ENCODE measurements at places on chromosomes 6 and 20. TPM values are rescaled to one million over a fixed set of nuclear protein-coding genes. Genes with fewer than 3 reads are reported as not detected.
A peak's percentile ranks its signal among the peaks of the same experiment; 100 is the strongest.

- DNase-seq = no peak
Measured at GRCh38 chr20:15700147-15700765, 873.0 kb downstream of the KIF16B start.

DNA sequence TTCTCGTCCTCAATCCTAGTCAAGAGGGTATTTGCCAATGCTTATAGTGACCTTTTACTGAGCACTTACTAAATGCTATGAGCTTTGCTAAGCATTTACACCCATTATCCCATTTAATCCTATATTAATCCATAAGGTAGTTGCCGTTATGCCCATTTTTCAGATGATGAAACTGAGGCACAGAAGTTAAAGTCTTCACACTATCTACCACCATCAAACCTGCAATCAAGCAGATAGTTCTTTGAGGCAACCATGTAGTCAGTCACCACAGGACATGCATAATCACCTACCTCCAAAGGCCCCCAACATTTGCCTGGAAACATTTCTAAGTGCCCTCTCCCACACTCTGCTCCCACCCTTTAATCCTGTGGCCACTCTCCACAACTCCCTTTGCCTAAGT is 149.6 kb downstream of the LY86 start:
- no peak for DNase-seq

GRCh38 chr6:166476061-166476591 is 93.4 kb upstream of the MPC1 start:
- no peak for DNase-seq

DNA sequence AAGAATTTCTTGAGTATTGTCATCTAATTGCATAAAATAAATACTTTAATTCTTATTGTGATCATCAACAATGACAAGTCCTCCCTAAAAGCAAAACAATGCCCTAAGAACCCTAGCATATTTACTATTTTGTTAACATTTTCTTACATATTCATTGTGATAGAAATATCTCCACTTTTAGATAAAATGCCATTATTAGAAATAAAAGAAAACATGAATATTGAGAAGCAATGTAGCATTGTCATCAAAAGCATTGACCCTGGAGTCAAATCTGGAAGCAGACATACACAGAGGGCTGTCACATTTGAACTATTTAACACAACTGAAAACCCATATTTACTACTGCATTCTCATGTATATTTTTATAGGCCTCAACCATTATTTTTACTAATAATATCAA is 257.7 kb downstream of the SYNE1 start:
- no peak for DNase-seq

DNA sequence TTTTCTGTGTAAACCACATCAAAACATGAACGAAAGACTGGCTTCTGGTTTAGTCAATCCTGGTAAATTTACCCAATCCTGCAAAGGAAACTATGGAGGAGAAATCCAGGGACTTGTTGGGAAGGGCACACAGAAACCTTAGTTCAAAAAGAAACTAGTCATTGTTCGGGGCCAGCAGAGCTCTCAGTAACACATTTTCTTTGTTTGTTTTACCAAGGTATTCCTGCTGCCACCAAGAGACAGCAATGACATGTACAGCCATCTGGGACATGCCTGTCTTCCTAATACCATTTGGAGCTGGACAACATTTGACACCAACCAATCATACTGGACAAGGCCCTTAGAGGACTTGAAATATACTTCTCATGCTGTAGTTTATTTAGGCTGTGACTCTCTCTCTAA is 8.3 kb downstream of the OARD1 start:
- no peak for DNase-seq

- DNase-seq = no peak
Measured at GRCh38 chr20:6838181-6838826, 70.8 kb downstream of the BMP2 start.

DNA sequence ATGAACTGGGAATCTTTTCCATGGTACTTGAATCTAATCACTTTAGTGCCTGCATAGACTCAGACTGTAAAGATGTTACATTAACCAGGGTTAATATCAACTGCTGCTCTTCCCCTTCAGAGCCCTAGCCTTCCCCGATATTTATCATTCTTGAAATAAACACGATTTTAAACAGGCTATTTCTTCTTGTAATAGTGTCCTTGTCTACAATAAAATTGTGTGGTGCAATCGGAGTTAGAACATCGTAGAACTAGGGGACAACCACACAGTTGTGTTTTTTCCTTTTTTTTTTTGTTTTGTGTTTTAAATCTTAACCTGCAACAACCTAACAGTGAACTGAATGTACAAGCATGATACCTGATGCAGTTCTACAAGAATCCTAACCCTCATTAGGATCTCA is 4.5 kb downstream of the GJA1 start:
- no peak for DNase-seq

- no peak for DNase-seq
Measured at GRCh38 chr6:119283979-119284545, 65.5 kb downstream of the MAN1A1 start.

- no peak for DNase-seq
Measured at GRCh38 chr20:19765913-19766312, 7.9 kb downstream of the RIN2 start.

DNA sequence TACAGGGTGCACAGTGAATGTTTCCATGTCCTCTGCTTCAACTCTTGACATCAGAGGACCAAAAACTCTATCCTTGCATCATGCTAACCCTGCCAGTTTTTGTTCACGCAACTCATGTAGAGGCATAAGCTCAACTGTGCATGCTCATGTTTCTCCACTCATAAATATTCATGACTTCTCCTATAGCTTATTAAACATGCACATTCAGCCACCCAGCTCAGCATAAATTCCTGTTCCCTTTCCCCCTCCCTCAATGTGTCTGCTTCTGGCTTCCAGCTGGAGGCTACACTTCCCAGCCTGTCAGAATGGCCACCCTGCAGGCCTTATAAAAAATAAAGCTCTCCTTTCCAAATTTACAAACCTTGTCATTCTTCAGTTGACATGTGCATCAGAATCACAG is 154.6 kb downstream of the KIF16B start:
- no peak for DNase-seq

GRCh38 chr6:12010635-12011275 is 1.4 kb upstream of the HIVEP1 start:
- DNase-seq = no peak

DNA sequence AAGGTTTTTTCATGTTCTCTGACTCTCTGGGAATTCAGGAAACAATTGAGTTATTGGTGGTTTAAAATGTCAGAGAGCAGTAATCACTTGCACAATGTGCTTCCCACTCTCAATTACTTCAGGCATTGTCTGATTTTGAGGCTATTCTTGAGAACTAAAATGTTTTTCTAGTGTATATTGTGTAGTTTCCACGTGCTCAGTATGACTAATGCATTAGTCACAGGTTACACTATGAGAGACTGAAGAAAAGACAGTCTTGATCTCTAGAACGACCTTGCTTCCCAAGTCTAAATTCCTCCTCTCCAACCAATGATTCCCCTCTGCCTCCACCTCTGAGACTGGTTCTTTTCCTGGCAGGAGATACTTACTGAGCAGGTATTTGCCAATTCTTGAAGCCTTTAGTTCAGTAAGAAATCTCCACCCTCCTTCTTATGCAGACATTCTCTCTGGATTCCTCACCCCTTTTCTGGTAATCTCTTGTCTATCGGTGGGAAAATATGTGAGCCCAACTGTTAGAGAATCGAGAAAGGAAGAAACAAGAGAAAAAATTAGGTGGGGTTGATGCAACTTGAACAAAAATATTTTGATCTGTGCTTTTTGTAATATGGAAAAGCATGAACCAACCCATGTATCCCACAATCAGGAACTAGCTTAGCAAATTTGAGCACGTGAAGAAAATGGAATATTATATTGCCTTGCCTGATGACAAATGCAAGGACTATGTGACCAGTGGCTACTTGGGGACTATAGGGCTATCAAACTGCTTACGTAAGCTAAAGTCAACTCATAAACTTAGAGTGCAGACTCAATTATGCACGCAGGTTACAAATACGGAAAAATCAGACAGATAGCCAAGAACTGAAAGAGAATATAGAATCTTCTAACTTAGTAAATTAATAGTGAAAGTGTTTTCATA is 61.1 kb upstream of the SLC22A16 start:
- no peak for DNase-seq

DNA sequence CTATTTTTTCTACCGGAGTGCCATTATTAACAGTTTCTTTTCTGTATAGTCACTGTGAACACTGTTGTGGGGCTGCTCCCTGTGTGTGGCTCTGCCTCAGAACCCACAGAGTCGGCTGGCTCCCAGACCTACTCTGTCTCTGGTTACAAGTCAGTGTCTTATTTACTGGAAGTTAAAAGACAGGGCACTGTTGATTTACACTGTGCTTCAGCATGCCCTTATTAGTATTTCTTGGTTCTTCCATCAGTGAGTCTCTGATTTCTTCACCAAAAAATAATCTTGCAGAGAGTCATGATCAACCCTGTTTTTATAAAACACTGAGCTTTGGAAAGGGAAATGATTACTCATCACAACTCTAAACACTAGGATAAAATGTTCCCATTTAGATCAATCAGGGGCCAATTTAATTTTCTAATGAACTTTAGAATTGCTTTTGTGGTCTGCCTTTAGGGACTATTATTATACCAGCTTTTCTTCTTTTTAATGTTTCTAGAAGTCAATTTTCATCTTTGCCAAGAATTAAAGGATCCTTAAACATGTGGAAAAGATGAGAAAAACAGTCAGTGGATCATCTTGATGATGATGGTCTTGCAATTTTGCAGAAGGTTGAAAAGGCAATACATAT is 92.6 kb downstream of the UTRN start:
- no peak for DNase-seq

DNA sequence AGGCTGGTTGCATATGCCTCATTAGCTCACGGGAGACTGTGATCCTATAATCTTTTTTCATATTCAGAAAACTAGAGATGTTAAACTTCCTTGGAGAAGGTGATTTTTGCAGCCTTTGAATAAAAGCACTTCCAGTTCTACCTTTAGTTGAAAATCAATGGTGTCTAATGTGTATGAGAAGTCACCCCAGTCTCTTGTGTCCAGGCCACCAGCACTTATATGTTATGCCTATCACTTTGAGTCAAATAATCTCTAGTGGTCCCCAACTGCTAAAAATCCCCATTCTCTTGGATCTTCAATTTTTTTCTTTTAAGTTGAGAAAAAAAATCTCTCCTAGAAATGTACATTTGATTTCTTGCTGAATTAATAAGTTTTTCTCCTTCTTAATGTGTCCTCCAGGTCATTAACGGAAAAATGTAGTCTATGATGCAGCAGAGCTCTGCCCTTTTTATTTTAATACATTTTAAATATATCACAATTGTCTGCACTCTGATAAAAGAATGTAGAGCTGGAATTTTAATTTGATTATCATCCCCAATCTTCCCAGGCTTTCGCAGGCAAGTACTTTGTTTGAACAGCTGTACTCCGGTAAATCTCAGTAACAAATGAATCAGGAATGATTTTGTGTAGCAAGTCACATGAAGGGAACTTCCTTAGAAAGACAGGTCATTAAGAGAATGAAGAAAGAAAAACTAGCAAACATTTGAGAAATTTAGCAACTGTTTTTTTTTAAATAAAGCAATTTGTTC is 147.0 kb downstream of the SOX4 start:
- DNase-seq = no peak

DNA sequence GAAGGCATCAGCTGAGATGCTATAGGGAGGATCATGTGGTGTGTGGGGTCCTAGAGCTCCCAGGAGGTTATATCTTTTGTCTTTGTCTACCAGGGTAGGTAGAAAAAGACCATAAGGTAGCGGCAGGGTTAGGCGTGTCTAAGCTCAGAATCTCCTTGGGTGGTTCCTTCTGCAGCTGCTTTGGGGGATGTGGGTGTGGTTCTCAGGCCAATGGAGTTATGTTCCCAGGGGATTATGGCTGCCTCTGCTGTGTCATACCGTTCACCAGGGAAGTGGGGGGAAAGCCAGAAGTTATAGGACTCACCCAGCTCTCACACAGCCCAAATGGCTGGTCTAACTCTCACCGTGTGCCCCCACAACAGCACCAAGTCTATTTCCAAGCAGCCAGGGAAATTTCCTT is 107.4 kb upstream of the ADGRB3 start:
- DNase-seq = no peak

GRCh38 chr6:170437719-170438401 is 115.2 kb downstream of the PSMB1 start:
- no peak for DNase-seq

DNA sequence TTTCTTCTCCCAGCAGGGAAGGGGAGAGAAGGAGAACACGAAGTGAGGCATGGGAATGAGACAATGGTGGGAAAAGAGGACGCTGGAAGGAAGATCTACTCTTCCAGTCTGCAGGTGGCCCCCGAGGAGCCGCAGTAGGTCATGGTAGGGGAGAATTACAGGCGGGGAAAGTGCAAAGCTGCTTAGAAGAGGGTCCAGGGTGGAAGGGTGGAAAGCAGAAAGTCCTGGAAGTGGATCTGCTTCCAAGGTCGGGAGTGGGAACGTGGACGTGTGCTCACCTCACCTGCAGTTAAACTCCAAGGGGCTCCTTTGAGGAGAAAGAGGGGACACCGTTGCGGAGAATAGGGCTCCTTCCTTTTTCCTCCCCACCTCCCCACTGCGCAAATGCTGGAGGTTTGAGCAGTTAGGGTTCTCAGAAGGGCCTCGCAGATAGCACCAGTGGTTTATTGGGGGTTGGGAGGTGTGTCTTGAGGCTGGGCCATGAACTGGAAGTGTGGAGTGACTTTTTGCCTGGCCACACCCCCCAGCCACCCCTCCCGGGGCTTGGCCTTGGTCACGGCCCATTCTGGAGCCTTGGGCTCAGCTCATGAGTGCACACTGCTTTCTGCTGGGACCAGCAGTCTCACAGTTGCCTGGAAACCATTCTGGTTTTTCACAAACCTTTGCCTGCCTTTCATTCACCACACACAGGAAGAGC is 100.4 kb upstream of the MLN start:
- DNase-seq = peak; percentile 79

GRCh38 chr6:56766806-56767178 is 124.1 kb upstream of the DST start:
- DNase-seq = no peak

- DNase-seq = no peak
Measured at GRCh38 chr20:43909720-43910119, 4.9 kb upstream of the TOX2 start.

- DNase-seq = no peak
Measured at GRCh38 chr20:39986173-39986904, 702.7 kb downstream of the MAFB start.

DNA sequence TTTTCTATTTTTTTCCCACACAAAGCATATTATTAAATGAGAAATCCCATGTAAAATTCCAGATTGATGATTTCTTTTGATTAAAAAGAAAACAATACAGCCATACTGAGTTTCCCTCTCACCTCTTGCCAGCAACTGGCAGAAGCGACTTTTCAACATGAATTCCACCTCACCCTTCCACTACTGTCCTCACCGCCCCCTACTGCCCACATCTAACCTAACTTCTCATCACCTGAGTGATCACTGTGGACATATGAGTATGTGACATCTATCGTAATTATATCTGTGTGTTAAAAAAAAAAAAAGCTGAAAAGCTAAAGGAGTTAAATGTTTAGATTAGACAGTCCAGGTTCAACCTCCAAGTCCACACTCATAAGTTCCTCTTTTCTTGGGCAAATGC is 528.6 kb downstream of the PRKN start:
- no peak for DNase-seq

GRCh38 chr6:163309491-163310026 is 105.0 kb upstream of the QKI start:
- DNase-seq = no peak

Gene SMAP1
- total RNA-seq = 27.1 TPM

Gene COL20A1
- not detected for total RNA-seq

Gene TTK
- total RNA-seq = 0.55 TPM

Gene RAET1G
- not detected for total RNA-seq

Gene FAXC
- total RNA-seq = 0.22 TPM

Gene SLC32A1
- total RNA-seq = not detected
